Activated naive CD4-positive, alpha-beta T cell (primary cell): ENCODE measurements at places on chromosomes 2 and 18.

DNA sequence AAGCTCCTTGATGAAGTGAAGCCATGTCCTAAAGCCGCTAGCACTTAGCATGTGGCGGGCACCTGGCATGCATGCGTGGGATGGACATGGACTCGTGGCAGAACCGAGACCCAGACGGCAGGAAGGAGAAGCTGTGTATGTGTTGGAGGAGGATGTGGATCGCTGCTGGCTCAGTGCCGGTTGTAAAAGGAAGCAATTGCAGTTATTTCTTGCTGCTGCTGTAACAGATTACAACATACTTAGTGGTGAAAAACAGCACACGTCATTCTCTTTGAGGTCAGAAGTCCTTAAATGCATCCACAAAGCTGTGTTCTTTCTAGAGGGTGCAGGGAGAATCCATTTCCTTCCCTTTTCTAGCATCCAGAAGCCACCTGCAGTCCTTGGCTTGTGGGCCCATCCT, 74.6 kb downstream of the AGAP1 start:
- no peak for DNase-seq

GRCh38 chr2:217357886-217358620, 498.2 kb upstream of the TNP1 start:
- DNase-seq, result no peak

GRCh38 chr18:25826823-25827222, 263.6 kb downstream of the SS18 start:
- DNase-seq, result no peak

GRCh38 chr2:117936871-117937428, 76.9 kb downstream of the CCDC93 start:
- DNase-seq, result no peak

- DNase-seq, result no peak
Measured at GRCh38 chr18:13455471-13455870, 236.9 kb downstream of the LDLRAD4 start.

GRCh38 chr2:170222298-170222697, 44.4 kb downstream of the MYO3B start:
- no peak for DNase-seq

GRCh38 chr2:39734445-39734844, 44.6 kb downstream of the THUMPD2 start:
- DNase-seq, result no peak

DNA sequence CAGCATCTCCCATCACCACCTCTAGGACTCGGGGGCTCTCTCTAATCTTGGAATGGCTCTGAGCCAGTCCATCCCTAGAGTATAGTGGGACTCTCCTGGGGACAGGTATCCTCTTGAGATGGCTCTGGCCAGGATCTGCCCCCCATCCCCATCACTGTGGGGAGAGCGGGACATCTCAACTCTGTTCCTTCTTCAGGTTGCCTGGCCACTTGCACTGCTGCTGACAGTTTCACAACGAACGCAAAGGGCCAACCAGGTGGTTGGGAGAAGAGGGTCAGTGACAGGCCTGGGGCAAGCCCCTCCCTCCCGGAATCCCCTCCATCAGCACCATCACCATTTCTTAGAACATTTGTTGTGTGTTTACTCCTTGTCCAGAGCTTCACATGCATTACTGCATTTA, 62.6 kb downstream of the CIB4 start:
- DNase-seq, result no peak

- DNase-seq, result no peak
Measured at GRCh38 chr2:65706411-65706810, 274.0 kb upstream of the SPRED2 start.

DNA sequence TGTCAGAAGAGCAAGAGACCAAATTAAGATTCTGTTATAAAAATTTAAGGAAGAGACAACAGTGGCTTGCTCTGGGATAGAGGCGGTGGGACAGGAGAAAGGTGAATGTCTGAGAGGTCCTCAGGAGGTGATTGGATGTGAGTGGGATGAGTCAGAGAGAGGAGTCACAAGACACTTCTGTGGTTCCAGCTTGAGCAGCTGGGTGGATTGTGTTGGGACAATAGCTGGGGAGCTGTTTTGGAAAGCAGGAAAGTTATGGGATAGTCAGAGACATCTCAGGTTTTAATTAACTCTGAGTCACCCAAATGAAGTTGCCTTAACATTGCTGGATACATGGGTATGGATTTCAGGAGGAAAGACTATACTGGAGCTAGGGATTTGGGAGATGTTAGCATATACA, 218.0 kb upstream of the TRIB2 start:
- no peak for DNase-seq

DNA sequence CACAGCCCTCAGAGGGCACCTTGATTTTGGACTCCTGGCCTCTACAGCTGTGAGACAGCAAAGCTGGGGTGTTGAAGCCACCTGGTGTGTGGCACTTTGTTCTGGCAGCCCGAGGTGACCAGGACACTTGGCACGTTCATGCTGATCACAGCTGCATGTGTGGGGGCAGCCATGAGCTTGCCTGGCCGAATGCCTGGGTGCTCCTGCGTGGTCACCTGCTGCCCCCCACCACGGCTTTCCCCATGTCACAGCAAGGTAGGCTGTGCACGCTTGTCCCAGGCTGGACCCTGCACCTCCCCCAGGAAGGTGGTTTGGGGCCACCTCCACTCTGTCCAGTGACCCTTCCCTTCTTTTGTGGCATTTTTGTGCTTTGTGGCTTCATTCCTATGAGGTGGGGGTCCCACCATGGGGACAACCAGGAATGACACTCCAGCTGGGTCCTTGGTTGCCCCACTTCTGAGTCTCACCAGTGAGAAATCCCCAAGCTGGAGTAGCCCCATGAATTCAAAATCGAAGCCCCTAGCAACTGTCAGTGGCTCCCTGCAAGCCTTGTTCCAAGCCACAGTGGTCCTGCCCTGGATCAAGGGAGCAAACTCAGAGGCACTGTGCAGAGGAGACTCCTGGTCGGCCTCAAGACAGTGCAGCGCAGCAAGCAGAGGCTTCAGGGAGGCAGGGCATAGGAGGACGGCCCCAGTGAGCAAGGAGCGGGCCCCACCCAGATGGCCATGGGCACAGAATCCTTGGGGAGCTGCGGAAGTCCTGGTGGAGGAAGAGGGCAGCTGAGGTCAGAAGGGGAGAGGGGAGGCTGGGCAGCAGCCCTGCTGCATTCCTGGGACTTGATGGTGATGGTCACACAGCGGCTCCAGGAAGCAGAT, 121.4 kb upstream of the HS6ST1 start:
- DNase-seq, result no peak

DNA sequence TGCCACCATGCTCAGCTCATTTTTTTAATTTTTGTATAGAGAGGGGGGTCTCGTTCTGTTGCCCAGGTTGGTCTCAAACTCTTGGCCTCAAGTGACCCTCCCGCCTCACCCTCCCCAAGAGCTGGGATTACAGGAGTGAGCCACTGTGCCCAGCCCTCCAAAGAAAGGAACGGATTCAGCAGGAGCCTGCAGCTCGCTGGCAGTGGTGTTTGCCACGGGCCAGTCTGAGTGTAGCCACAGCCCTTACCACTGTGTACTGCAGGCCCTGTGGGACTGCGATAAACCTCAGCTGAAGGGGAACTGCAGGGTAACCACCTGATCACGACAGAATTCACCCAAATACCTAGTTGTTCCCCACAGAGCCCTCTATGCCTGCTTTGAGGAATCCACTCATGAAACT, 6.8 kb downstream of the COPS9 start:
- DNase-seq, result no peak

- no peak for DNase-seq
Measured at GRCh38 chr2:157082950-157083349, 174.6 kb upstream of the GALNT5 start.

- no peak for DNase-seq
Measured at GRCh38 chr2:146579147-146579930, 1265.5 kb upstream of the ACVR2A start.

DNA sequence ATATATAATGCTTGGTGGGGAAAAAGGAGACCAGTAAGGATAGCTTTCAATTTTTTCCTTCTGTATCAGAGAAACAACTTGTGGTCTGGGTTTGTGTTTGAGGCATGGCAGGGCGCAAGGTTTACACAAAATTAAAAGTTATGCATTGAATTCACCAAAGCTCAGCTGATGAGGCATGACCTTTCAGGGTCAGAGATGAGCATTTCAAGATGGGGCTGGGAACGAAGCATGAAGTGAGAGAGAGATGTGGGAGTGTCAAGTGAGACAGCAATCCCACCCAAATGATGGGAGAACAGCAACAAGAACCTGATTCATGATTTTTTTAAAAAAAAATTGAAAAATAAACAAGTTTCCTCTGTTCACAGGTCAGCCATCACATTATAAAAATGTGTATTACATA, 4.9 kb downstream of the GPR55 start:
- DNase-seq, result no peak

DNA sequence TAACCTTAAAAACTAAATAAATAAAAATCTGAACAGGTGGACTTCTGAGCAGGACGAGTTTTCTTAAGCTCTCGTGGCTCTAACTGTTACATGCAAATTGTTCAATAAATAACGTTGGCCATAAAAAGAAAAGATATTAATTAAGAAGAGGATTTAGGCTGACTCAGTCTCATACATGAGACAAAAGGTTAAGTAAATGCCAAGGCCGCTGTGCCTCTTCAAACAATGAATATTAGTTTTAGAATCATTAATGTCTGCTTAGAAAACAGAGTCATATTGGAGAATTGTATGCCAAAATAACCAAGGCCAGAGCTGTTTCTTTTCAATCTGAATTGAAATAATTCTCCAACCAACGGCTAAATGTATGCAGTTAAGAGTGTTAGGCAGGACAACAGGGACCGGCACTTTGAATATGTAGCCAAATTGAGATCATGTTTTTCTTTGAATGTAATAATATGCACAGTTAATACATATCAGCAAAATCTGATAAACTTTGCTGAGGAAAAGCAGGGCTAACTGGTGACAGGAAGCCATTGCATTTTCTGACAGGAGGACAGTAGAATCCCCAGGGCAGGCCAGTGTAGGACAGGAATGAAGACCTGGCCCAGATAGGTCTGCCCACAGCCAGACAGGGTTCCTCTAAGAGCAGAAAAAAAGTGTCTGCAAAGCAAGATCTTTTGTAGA, 1041.4 kb upstream of the FANCL start:
- DNase-seq, result no peak

- no peak for DNase-seq
Measured at GRCh38 chr2:227260041-227260440, 65.0 kb upstream of the MFF start.

DNA sequence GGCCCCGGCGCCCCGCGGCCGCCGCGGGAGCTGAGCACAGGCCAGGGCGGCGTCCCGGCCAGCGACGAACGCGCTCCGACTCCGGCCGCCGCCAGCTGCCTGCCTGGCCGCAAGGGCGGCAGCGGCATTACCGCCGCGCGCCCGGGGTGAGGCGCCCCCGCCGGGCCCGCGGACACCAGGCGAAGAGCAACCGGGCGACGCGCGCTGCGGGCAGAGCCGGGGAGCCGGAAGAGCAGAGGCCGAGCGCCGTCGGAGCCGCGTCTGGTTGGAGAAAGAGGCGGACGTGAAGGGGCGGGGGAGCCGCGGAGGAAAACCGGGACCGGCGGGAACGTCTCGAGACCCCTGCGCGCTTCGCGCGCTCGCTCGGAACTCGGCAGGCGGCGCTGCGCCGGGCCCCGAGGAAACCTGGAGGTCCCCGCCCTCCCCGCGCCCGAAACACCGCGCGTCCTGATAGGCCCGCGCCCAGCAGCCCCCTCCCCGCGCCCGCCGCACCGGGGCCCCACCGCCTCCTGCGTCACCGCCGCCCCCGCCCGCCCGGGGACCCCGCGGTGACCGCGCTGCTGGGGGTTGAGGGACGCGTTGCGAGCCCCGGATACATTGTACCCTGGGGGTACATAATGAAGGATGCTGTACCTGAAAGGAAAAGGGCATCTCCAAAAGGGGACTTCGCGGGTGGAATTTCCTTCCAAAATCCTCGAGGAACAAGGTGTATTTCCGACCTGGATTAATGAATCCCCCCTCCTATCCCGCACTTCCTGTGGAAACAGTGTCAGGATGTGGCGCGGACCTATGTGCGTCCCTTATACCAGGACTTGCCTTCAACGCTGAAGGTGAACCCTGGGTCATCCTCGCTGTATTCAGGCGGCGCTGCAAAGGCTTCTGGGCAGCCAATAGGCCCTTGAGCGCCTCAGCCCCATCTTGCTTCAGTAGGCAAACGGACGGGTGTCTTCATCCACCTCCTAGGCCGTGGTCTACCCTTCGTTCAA, 1.0 kb upstream of the B4GALT6 start:
- peak; percentile 7 for DNase-seq

- DNase-seq, result no peak
Measured at GRCh38 chr2:181140414-181140813, 160.0 kb downstream of the UBE2E3 start.

DNA sequence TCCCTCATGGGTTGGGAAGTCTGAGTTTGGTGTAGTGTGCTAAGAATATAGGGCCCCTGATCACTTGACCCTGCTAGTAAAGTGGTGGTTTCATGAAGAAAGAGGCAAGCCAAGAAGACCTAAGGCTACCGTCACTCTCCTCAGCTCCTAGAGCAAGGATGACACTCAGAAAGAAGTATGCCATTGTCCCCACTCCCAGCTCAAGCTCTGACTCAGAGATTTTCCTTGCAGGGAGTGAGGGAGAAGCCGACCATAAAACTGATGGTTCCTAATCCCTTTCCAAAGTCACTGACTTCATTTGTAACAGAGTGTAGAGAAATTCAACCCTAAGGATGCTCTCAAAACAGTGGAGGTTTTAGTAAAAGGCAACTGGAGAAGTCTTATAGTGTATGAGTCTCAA, 80.9 kb downstream of the ICA1L start:
- no peak for DNase-seq
